Activated CD4-positive, CD25-positive, alpha-beta regulatory T cell treated with anti-CD3 and anti-CD28 coated beads, Interleukin-2, amount 50 U/mL, for 72 hours (primary cell): ENCODE measurements at places on chromosomes 6 and 20.
A peak's percentile ranks its signal among the peaks of the same experiment; 100 is the strongest.

GRCh38 chr6:159655409-159655988 lies 37.5 kb downstream of the SOD2 start:
- no peak for DNase-seq

GRCh38 chr6:47000842-47001241 lies 41.3 kb downstream of the ADGRF1 start:
- no peak for DNase-seq

GRCh38 chr6:35330541-35331119 lies 11.7 kb upstream of the PPARD start:
- DNase-seq, result no peak

DNA sequence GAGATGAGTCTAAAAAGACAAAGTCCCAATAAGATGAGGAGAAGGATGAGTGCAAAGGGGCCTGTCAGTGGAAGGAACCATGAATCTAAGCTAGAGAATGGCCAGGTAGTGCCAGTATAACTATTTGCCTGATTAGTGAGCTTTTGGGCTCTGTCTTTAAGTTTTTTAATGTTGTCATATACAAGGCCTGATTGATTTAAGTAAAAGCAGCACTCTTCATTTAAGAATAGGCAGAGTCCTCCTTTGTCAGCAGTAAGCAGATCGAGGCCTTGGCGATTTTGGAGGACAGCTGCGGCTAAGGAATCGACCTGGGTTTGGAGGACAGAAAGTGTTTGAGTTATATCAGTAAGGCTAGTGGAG lies 753.4 kb upstream of the ADGRB3 start:
- DNase-seq, result no peak

DNA sequence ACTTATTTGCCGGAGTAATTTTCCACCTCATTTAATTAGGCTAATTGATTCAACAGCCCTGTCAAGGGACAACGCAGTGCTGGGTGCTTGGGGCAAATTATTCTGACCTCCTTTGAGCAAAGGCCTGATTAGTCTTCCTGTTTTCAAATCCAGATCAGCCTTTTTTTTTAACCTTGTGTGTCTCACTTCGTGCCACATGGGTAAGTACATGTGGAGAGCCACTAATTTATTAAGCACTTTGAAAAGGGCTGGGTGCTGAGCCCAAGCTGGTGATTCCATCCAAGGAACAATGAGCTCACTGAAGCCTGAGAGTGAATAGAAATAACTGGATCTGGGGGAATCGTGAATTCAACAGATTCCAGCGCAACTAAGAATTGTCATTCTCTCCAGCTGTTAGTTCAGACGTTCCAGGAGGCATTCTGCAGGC lies 229.3 kb downstream of the CLIC5 start:
- DNase-seq, result no peak

GRCh38 chr20:57779401-57780003 lies 69.7 kb upstream of the PMEPA1 start:
- no peak for DNase-seq

DNA sequence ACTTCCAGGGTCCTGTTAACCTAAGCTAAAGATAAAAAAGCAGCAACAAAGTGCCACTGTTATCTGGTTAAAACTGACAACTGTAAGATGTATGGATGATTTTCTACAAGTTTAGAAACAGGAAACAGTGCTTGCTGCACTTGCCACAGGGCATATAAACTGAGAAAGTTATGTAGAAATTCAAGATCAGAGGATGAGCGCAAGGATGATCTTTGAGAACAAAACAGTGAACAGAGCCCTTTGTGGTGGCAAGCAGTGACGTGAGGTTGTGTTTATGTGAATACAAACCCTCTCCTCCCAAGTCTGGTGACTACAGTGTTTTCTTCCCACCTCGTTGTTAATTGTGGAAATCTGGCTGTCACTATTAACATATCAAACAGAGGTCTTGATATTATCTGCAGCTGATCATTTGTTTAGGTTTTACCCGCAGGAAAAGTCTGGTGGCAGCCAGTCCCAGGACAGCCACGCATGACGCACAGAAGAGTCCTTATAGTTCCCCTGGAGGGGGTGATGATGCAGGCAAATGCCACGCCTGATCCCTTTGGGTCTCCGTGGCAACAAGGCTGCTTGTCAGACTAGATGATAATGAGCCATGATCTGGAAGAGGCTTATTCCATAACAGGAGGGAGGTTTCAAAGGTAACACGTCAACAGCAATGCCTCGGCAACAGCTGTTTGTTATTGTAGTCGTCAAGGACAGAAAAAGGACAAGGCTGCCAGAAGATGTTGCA lies 43.1 kb upstream of the TNFAIP3 start:
- DNase-seq, result peak; percentile 61

GRCh38 chr6:26275663-26276062 lies 89.3 kb upstream of the BTN3A2 start:
- no peak for DNase-seq

DNA sequence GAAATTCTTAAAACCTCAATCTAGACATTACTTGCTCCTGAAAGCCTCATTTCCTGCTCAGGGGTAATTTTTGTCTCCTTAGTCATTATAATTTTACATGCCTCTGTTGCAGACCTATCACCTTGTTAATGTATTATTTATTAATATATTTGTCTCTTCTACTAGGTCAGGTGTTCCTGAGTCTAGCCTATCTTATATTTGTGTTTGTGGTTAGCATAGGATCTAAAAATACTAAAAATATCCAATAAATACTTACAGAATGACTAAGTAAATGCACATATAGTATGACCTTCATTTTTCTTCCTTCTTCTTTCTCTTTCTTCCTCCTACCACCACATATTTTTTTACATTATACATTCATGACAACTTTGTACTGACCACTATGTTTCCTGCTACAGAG lies 268.9 kb upstream of the HS3ST5 start:
- DNase-seq, result no peak

GRCh38 chr6:54876365-54876764 lies 29.8 kb downstream of the FAM83B start:
- DNase-seq, result no peak

- DNase-seq, result no peak
Observed at GRCh38 chr6:155523821-155524651, 68.4 kb upstream of the NOX3 start.

DNA sequence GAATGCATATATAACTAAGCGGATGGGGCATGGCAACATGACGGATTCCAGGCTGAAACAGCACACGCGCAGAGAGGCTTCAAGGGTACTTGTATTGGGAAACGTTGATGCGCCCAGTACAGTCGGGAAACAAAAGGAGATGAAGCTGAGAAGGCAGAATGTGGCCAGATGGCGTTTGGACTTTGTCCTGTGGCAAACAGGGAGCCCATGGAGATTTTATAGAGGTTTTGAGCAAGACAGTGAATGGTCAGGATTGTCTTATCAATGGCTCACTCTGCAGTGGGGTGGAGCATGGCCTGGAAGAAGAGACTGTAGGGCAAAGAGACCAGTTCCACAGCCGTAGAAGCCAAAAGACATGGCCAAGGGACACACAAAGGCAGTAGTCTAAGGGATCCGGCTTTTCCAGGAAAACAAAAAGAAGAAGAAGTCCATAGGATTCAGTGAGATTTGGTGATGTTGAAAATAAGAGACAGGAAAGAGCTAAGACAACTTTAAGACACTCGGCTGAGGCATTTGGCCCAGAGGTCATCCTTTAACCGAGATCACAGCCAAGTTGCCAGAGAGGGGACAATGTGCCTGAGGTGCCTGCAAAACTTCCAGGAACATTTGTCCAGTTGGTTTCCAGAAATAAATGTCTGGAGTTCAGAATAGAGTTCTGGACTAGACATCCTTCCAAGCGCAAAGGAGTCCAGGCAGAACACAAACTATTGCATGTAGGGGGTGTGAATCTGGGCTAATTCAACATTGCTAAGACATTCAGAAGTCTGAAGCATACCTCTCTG lies 123.0 kb upstream of the RREB1 start:
- no peak for DNase-seq

- no peak for DNase-seq
Observed at GRCh38 chr20:4373454-4373853, 348.3 kb upstream of the PRND start.

DNA sequence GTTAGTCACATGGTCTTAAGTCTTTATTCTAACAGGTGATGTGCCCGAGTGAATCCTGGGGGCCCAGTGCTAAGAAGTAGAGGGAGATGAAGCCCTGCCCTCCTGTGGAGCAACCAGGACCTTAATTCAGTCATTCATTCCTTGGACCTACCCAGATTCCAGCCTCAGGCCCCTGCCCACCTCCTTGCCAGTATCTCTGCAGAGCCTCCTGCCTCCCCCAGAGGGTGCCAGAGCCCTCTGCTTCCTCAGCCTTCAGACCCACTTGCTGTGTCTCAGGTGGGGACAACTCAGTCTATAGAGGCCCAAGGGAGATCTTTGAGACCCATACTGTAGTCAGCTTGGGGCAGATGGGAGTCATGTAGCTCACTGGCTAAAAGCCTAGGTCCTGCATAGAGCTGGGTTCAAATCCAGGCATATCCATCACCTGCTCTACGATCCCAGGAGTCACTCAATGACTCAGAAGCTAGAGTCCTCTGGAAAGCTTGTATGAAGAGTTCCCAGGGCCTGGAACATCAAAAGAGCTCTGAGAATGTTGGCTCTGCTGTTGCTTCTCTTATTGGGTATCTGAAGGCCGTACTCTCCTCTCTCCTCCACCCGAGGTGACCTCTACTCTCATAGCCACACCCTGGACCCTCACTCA lies 3.9 kb upstream of the SIGLEC1 start:
- no peak for DNase-seq
